Astrocyte of the cerebellum (primary cell): ENCODE measurements at places on chromosomes 16 and 17.

- no peak for DNase-seq
Measured at GRCh38 chr16:47858333-47858982, 297.3 kb downstream of the ABCC12 start.

- DNase-seq, result peak; percentile 75
Measured at GRCh38 chr16:11084484-11084875, 140.1 kb downstream of the CLEC16A start.

DNA sequence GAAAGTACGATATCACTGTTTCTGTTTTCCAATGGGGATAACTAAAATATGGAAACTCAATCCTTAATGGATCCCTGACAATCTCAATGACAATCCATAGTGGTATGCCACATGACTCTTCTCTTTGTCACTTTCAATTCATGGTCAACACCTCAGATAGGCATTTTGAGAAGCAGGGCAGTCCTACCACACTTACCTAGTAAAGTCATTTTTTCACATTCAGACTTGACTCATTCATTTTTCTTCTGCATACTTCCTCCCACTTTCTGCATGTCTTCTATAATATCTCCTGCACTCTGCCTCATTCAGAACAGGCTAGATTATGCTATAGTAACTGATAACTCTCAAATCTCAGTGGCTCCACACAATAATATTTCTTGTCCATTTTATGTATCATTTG is 117.5 kb downstream of the FTO start:
- no peak for DNase-seq

GRCh38 chr17:6512552-6512951 is 43.8 kb downstream of the PITPNM3 start:
- DNase-seq, result no peak

GRCh38 chr16:15682105-15682570 is 32.1 kb downstream of the NDE1 start:
- peak; percentile 39 for DNase-seq

DNA sequence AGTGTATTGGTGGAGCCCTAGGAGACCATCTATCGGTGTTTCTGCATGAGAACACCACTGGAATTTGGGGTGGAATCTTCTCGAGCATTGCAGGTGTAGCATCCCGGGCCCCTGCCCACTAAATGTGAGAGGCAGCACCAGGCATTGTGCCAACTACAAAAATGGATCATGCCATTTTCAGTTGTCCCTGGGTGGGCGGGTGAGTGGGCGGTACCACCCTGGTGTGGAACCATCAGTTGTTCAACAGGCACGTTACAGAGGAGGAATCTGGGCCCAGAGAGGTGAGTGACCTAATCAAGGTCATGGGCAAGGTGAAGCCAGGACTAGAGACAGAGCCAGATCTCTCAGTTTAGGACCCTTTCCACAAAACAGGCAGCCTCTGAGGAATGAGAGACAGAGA is 8.8 kb downstream of the PIPOX start:
- DNase-seq, result no peak

DNA sequence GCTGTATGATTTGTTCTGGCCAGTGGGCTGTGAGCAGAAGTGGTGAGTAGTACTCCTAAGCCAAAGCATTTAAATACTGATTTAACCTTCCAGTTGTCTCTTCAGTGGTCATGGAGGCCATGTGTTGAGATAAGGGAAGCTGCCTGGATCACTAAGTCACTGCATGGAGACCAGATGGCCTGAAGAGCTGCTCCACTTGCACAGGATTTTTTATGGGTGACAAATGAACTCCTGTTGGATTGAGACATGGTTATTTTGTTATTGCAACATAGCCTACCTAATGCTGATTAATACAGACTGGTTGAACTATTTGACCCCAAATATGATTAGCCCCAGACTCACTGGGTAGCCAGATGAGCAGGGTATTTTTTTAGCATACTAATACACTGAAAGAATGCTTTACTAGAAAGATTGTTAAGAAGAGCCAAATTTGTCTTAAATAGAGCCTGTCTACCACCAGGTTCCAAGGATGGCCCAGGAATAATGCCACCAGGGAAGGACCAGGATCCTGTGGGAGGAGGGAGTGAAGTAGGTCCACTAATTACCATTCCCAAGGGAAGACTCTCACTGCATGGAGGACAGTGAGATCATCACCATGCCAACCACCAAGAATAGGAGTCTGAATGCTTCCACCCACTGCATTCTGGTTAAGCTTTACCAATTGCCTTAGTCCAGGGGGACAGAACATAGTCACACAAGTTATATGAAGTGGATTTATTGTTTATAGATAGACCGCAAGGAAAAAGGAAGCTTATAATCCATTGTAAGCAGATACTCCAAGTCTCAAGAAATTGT is 187.4 kb upstream of the IRX6 start:
- DNase-seq, result no peak

- no peak for DNase-seq
Measured at GRCh38 chr17:49881054-49881402, 33.2 kb upstream of the TAC4 start.

DNA sequence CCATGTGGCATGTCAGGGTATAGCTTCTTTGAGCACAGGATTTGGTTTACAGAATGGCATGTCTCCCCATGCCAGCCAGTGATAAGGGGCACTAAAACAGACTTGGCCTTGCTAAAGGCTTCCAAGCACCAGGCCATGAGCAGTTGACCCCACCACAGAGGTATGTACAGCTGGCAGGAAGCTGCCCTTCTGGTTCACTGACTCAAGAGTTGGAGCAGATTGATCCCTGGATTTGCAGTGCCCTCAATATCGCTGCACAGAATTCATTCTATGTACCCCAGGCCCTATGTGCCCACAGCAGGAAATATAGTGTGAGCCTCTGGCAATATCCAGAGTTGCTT is 24.3 kb downstream of the HLF start:
- no peak for DNase-seq

DNA sequence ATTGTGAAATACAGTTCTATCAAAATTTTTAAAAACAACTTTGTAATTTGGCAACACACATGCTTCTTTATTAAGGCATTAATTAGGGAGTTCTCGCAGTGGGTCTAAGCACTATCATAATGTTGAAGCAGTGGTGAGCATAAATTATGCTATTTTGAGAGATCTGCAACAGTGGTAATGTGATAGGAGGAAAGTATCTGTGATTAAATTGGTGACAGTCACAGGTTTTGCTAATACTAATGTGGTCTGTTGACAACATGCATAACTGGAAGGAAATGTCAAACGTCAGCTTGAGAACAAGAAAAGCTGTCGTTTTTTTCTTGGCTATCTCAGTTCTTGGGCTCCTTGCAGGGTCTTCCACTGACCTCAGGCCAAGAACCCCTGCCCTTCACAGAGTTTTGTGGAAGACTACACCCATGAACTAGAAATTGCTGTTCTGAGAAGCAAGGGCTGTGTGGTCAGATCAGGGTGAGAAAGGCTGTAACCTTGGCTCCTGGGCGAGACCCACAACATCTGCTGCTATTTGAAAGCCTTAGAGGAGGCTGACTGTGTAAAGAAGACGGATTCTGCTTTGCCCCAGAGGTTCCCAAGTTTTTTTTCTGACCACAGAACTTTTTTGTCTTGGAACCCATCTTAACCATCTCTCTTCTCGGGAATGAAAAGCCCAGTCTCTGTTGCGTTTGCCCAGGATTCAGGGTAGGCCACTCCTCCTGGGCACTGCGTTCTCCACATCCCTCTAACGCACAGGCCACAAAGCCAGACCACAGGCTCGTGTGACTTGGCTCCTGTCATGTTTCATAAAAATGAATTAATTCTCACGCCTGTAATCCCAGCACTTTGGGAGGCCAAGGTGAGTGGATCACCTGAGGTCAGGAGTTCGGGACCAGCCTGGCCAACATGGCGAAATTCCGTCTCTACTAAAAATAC is 13.9 kb downstream of the ATP2A1 start:
- DNase-seq, result no peak

DNA sequence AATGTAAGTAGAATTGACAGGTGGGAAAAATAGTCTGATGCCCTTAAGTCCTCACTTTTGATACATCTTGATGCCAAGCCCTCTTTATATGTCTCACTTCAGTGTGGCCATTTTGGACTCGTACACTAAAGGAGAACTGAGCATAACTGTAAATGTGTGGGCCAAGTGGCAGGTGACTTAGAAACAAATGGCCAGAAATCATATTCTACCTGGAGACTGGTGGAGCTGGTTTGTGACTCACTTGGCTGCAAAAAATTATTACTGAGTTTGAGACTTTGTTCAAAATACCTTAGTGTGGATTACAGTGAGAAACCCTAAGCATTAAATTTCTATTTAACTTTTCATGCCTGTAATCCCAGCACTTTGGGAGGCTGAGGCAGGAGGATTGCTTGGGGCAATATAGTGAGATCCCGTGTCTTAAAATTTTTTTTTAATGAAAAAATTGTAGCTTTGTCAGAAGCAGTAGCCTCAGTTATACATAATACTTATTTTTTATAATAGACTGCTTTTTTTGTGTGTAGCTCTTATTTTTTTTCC is 5.0 kb downstream of the HAPSTR1 start:
- DNase-seq, result no peak

- peak; percentile 95 for DNase-seq
Measured at GRCh38 chr17:59754552-59754951, 47.1 kb downstream of the VMP1 start.

GRCh38 chr16:52773026-52773425 is 226.1 kb upstream of the TOX3 start:
- DNase-seq, result no peak

- DNase-seq, result no peak
Measured at GRCh38 chr17:62064791-62065563, at the start of gene MED13. MED13 (minus strand) TSS chr17:62065278; CDS start chr17:62065205, 73 bp downstream.

- no peak for DNase-seq
Measured at GRCh38 chr17:67105213-67105612, 60.9 kb downstream of the CACNG1 start.

- DNase-seq, result no peak
Measured at GRCh38 chr16:14292051-14292825, 221.1 kb downstream of the MRTFB start.

GRCh38 chr16:6803176-6803575 is 529.5 kb upstream of the RBFOX1 start:
- no peak for DNase-seq

DNA sequence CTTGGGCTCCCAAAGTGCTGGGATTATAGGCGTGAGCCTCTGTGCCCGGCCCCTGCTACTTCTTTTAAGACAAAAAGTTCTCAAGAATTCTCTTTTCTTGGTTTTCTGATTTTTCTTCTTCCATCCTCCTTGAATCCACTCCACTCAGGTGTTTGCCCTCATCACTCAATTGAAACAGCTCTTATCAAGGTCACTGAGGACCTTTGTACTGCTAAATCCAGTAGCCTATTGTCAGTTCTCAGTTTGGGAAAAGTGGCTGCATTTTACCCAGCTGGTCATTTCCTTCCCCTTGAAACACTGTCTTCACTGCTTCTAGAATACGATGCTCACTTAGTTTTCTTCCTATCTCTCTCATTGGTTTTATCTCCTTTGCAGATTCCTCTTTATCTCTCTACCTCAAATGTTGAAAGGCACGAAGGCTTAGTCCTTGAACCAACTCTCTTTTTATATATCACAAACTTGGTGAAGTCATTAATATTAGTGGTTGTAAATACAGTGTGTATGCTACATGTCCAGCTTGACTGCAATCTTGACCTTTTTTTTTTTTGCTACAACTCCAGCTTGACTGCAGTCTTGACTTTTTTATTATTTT is 29.8 kb downstream of the ZNRF1 start:
- DNase-seq, result no peak

GRCh38 chr16:27231692-27232060 is 28.4 kb downstream of the KDM8 start:
- no peak for DNase-seq

DNA sequence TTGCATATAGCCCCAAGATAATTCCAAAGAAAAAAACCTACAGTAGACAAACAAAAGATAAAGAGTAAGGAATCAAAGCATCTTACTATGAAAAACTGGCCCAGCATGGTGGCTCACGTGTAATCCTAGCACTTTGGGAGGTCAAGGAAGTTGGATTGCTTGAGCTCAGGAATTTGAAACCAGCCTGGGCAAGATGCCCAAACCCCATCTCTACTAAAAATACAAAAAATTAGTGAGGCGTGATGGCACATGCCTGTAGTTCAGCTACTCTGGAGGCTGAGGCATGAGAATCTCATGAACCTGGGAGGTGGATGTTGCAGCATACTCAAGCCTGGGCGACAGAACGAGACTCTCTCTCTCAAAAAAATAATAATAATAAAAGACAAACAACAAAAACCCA is 764.7 kb upstream of the KIF2B start:
- DNase-seq, result peak; percentile 6

GRCh38 chr16:46899443-46900143 is 15.4 kb downstream of the GPT2 start:
- no peak for DNase-seq

DNA sequence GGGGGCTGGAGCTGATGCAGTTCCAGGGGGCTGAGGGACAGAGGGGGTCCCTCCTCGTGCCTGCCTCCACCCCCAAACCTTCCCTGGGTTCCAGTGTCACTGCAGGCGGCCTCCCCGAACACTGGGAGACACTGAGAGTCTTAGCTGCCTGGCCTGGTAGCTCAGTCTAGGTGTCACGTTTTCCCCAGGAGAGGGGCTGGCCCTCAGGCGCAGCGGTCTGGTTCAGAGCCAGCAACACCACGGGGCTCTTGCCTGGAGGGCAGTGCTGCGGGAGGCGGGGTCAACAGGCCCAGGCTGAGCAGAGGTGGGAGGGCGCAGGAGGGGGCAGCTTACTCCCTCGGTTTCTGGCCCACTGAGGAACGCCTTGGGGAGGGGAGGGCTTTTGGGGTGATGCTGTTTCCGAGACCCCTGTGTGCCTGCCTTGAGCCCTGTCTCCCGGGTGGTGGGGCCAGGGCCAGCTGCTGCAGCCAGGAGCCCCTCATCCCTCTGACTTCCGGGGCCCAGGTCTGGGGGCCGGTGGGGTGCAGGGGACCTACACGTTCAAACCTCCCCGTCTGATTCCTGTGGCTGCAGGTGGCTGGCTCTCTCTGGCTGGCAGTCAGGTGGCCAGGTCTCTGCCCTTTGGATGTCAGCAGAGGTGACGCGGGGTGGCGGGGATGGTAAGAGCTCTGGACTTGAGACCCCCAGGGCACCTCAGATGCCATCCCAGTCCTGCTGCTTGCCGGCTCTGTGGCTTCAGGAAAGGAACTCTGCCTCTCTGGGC is 89.3 kb upstream of the GSE1 start:
- peak; percentile 35 for DNase-seq

DNA sequence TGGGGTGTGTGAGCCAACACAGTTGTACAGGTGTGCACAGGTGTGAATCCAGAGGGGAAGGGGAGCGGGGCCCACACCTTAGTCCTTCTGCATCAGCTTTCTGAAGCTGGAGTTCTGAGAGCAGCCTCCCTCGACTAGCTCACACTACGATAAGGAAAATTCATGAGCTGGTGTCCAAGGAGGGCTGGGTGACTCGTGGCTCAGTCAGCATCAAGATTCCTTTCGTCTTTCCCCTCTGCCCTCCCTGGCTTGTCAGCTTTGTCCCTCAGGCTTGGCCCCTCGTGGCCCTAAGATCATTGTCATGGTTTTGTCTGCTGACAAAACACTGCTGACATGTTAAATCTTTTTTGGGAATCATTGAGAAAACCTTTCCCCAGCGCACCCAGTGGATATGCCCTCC is 47.5 kb downstream of the OR1D5 start:
- DNase-seq, result no peak

- no peak for DNase-seq
Measured at GRCh38 chr17:62787366-62787765, 20.7 kb downstream of the MARCHF10 start.
